ENCODE measurements at places on chromosomes 5 and 9.

GRCh38 chr9:129178568-129179382 is 714 bp upstream of the IER5L start:
- DNase-seq, result no peak

DNA sequence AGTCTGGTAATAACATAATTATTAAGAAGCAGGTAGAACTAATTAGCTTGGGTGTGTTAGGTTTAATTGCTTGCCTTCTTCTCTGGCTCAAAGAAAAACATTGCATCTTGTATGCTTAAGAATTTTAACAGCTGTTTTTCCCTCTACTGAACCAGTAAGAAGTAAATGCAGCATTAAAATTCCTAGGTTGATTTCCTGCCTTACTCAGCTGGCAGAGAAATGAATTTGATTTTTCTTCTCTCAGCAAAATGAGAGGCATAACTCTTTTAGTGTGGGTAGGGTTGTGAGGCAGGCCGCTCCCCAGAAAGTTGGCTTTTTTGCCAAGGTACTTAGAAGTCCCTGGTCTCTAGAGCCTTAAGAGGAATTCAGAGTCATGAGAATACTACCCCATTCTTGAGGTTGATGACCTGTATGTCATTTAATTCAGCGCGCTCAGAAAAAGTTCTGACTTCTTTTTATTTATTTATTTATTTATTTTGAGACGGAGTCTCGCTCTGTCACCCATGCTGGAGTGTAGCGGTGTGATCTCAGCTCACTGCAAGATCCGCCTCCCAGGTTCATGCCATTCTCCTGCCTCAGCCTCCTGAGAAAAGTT is 302.6 kb downstream of the ARHGEF28 start:
- DNase-seq, result no peak

DNA sequence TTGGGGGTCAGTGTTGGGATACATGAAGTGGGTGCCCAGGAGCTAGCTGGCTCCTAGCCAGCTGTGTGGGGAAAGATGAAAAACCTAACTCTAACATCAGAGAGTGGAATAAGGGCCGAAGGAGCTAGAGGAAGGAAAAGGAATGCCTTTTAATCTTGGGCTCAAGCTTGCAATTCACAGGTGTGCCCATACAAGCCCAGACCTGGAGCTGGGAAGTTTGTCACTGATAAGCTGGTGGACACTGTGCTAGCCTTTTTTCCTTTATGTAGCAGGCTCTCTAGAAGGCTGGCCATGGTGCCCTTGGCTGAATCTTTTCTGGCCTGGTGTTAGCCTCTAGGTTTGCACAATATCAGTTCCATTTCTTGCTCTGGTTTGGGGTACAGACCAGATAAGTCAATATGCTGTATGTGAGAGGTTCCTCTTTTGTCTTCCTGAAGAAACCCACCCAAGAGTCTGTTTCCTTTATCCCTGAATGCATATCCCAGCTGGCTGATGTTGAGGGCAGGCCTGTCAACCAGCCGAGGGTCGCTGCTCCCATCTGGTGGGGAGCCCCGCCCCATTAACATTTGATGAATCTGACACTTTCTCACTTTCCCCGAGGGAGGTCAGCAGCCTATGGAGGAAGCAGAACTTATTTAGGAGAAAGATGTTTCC is 92.4 kb upstream of the CXCL14 start:
- no peak for DNase-seq

DNA sequence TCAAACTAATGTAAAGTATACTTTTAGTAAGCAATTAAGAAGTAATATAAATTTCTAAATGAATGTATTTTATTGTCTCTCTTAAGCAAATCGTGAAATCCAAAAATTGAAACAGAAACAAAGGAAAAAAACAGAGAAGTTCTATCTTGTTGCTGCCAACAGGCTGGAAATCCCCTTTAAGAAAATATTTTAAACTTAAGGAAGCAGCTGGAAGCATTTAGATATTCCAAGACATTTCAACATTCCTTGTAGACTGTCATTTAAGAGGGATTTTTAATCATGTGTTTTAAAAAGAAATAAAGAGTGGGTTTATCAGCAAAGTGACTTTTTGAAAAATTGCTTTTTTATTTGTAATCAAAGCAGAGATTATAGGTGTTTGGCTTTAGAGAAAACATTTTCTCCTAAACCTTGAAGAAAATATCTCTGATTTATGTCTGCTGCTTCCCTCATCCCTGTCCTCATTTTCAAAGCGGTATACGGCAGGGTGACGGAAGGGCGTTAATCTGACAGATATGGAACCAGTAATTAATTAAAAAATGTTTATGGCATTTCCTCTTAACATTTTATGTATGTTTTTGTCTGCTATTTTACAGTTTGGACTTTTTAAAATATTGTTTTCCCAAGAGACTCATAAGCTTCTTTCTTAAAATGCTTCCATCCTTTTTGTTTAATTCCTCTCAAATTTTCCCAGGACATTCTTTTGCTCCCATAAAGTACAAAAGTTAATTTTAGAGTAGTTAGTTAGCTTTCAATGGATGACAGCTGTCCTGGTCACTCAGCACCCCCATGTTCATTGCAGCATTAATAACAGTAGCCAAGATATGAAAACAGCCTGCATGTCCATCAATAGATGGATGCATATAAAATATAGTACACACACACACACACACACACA is 245.6 kb downstream of the LURAP1L start:
- DNase-seq, result no peak

DNA sequence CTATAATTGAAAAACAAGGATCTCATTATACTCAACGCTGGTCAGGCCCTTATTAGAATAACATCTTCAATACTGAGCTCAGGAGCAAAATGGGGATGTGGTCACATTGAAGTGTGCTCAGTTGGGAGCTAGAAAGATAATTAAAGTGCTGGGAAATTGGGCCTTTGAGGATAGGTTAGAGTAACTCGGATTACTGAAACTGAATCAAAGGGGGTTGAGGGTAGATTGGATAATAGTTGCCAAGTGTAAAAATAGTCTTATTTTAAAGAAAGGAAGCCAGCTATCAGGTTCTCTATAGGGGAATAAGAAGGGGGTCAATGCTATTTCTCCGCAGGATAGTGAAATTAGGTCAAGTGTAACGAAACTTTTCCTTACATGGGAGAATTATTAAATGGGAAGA is 391.0 kb upstream of the PTPRD start:
- no peak for DNase-seq

- DNase-seq, result no peak
These were observed 50.8 kb downstream of the DTWD2 start for GRCh38 chr5:118937393-118938061.

- no peak for DNase-seq
These were observed 333.0 kb downstream of the PDE4D start for GRCh38 chr5:59560553-59560952.

GRCh38 chr9:18438300-18438925 is 35.5 kb upstream of the ADAMTSL1 start:
- DNase-seq, result no peak

DNA sequence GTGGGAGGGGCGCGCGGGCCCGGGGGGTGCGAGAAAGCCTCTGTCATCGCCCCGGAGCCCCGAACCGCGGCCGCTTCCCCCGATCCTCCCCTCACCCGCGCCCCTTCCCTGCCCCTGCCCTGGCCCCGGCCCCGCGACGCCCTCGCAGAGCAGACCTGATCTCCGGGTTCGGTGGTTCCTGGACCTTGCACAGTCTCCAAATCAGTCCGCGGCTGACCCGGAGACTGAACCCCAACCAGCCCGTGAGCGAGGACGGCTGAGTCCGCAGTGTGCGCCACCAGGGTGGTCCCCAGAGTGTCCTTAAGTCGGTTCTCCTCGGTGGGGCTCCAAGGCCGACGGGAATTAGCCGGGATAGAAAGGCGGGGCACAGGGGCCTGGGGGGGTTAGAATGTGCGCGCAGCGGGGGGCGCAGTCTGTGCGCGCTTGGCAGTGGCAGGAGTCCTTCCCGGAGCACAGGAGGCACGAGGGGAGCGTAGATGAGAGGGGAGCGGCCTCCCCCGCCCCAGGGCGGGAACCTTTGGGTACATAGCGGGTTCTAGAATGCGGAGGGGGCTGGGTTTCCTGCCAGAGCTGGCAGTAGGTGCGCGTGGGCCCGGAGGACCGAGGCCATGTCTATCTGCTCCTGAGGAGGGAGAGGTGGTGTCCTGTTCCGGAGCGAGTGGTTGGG is 779 bp downstream of the PKN3 start:
- no peak for DNase-seq

GRCh38 chr5:79227484-79228025 is 8.4 kb upstream of the JMY start:
- DNase-seq, result no peak

DNA sequence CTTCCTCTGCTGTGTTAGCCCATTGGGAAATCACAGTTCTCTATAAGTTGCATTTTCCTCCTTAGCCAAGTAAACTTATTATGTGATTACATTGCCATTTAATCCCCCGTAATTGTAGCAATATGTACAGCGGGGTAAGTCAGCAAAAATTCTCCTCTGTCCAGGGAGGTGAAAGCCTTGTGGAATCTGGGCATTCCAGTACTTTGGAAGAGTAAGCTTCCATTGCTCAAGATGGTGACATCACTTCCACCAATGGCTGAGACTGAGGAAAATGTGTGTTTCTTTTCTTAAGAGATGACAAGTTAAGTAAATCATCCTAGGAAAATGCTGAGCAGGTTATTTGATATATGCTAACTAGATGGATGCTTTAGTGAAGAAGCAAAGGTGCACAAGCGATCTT is 436.7 kb downstream of the CETN3 start:
- no peak for DNase-seq

DNA sequence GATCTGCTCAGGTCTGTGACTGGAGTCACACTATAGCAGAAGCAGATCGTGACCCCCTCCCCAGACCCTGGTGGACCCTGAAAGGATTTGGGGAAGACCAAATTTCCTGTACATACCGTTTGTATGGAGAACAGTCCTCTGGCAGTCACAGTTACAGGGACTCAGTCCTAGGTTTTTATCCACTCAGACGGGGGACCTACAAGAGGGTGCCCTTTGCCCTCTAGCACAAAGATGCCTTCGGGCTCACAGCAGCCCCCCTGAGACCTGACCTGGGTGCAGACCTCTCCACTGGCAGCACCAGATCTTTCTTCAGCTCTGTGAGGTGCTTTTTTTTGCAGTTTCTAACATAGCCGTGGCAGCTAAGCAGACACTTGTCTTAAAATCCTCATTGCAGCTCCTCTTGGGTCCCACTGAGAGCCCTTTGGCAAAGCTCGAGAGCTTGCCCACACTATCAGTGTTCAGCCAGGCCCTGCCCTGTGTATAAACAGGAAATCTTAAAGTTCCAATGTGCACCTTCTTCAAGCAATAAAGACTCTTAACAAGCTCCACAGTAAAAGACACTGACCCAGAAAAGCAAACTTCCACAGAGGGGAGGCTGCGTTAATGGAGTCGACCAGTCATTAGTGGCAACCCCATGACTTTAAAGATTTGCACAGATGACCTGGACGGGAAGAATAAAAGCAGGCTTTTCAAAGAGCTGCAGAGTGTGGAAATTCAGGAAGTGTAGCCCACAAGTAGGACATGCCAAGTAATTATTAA is 71.8 kb upstream of the LHFPL2 start:
- no peak for DNase-seq

- DNase-seq, result no peak
These were observed 94.3 kb downstream of the PRKACG start for GRCh38 chr9:68919661-68920060.

GRCh38 chr9:92234514-92234913 is 59.0 kb downstream of the IARS1 start:
- DNase-seq, result no peak

- no peak for DNase-seq
These were observed 45.0 kb downstream of the MED10 start for GRCh38 chr5:6333182-6333905.

- no peak for DNase-seq
These were observed 42.9 kb downstream of the ADGRV1 start for GRCh38 chr5:90601468-90601867.

- no peak for DNase-seq
These were observed 188.8 kb downstream of the NTRK2 start for GRCh38 chr9:84858364-84858763.

GRCh38 chr5:56003179-56003578 is 8.4 kb upstream of the IL6ST start:
- no peak for DNase-seq

GRCh38 chr9:86445671-86446070 is 91.5 kb upstream of the TUT7 start:
- no peak for DNase-seq
